ENCODE measurements at places on chromosomes 7 and 10.
A peak's percentile ranks its signal among the peaks of the same experiment; 100 is the strongest.

DNA sequence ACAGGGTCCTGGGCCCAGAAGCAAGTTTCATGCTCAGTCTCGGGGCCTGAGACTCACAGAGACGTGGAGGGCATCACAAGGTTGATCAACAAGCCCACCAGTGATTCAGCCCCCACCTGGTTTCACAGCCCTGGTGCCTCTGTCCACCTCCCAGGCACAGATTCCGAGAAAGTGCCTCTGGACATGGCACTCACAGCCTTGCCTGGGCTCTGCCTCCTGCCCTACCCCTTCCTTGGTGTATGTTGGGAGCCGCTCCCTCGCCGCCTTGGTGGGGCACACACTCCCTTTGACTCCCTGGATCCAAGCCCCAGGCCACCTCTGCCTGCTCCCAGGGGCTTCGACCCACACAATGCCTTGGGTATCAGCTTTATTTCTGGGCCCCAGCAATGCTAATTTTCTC lies 200.8 kb upstream of the PPP2R2D start:
- no peak for DNase-seq

GRCh38 chr7:112377593-112377992 lies 72.7 kb upstream of the IFRD1 start:
- DNase-seq = no peak

DNA sequence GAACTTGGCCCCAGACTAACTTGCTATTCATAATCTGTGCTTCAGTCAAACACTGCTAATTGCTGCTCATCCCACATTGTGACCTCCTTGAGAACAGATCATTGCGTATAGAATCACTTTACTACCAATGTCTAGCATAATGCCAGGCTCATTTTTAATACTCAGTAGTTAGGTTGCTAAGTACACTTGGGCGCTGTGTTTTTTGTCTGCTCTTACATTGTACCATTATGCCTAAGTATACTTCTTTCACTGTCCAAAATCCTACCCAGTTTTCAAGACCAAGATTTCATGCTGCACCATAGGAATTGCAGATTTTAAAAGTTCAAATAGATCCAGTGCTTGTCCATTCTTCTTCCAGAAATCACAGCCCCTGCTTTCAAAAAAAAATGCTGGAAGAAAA lies 32.8 kb upstream of the TMEM106B start:
- DNase-seq = no peak

DNA sequence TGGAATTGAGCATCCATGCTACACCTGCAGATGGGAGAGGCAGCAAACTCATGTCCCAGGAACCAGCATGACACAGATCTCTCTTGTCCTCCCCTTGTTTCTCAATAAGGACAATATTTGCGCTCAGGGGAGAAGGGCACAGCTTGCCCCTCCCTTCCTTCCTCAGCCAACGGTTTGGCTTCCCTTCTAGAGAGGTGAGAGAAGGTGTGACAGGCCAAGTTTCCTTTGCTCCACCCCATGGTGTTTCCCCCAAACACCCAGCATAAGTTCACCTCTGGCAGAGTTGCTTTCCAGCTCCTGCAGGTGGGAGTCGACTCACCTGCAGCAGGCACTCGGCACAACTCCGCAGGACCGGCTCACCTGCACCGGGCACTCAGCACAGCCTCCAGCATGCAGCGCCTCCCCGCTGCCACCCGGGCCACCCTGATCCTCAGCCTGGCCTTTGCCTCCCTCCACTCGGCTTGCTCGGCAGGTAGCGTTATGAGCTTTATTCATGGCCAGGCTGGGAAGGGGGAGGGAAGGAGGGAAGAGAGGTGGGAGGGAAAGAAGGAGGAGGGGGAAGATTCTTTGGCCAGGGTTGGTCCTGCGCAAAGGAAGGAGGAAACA lies at the start of the genes ATP6V0A4 and TMEM213:
TSS of gene ATP6V0A4 (minus strand) at position 482 of the 606 bp plus-strand sequence. CDS start 26,949 bp downstream, outside the sequence.
TSS of gene TMEM213 (plus strand) at position 280 of the 606 bp plus-strand sequence. CDS start at position 391, 111 bp downstream.
- no peak for DNase-seq

- no peak for DNase-seq
These were observed 35.2 kb upstream of the MAP3K8 start for GRCh38 chr10:30398788-30399187.

- DNase-seq = no peak
These were observed 108.3 kb upstream of the HDAC9 start for GRCh38 chr7:18387191-18387735.

GRCh38 chr7:67375427-67375826 lies 378.8 kb downstream of the TYW1 start:
- DNase-seq = no peak

GRCh38 chr7:92698237-92698841 lies 108.1 kb upstream of the FAM133B start:
- peak; percentile 85 for DNase-seq

- no peak for DNase-seq
These were observed 514.6 kb upstream of the FOXK1 start for GRCh38 chr7:4167385-4167910.

DNA sequence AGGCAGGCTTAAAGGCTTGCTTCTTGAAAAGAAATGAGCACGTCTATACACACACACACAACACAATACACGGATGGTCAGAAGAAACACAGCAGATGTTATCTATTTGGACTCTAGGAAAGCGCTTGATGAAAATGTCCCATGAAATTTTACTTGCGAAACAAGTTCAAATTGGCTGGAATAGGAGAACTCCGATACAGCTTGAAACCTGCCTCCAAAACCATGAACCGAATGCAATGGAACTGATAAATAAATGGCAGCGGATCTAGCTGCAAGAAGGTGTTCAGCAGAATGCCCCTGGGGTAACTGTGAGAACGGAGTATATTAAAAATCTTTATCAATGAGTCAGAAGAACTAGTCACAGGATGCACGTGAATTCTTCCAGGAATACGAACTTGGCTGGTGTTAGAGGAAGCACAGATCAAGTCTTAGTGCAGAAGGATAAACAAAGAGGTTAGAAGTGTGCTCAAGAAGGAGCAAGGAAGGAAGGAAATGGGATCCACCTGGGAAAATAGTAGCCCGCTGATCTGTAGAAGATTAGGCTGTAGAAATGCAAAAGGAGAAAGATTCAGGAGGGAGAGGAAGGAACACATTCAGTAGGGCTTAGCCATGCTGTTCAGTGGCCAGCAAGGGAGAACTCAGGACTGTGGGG lies 142.0 kb upstream of the PRKCQ start:
- DNase-seq = no peak

- no peak for DNase-seq
These were observed 158.9 kb downstream of the TCF7L2 start for GRCh38 chr10:113108948-113109347.

DNA sequence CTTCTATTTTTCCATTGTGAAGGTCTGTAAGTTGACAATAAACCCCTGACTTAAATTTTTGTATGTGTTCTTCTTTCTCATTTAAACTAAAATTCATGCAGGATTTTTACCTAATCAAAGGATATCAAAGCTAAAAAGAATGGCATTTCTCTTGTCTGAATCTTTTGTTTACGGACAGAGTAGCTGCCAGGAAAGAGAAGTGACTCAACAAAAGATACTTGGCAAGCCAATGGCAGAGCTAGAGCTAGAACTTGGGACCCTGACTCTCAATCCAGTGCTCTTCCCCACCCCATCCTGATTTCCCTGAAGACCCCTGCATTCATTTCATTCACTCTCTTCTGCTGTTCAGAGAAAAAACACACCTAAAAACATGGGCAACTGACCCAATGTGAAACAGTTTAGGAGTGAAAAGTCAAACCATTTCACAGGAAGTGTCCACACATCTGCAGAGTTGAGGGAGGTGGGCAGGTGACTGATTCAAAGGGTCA lies 40.2 kb upstream of the PDLIM1 start:
- no peak for DNase-seq

- DNase-seq = no peak
These were observed 67.1 kb downstream of the OTUD1 start for GRCh38 chr10:23505797-23506465.

DNA sequence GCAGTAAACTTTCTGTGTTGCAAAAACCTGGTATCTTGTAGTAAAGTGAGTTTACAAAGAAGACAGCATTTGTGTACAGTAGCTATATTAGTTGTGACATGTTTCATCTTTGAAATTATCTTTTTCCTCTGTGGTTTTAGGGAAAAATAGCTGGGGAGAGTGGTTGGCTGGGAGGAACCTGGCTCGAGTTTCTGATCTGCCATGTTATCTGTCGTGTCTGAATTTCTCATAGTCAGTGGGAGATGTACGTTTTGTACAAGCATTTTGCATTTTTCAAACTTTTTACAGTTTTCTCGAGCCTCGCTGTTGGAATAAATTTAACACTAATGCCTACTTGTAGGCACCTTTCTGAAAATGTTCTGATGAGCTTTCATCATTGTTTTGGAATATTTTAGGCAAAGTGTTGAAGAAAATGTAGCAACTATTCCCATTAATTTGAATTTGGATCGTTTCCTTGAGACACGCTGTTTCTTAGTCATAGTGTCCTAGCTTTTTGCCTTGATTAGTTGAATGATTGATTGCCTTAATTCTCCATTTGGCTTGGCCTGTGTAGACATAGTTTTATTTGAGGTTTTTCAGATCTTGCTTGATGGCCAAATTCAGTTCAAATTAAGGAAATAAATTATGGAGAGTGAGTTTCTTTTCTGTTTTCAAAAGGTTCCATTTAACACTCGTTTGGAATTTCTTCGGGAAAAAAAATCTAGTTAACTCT lies 65.1 kb downstream of the CAMK1D start:
- DNase-seq = no peak

- peak; percentile 43 for DNase-seq
These were observed 17.0 kb upstream of the ZMIZ1 start for GRCh38 chr10:79051766-79052165.

- no peak for DNase-seq
These were observed 10.9 kb upstream of the GDF2 start for GRCh38 chr10:47311193-47311931.

- no peak for DNase-seq
These were observed 56.6 kb downstream of the GSDME start for GRCh38 chr7:24700521-24701260.

DNA sequence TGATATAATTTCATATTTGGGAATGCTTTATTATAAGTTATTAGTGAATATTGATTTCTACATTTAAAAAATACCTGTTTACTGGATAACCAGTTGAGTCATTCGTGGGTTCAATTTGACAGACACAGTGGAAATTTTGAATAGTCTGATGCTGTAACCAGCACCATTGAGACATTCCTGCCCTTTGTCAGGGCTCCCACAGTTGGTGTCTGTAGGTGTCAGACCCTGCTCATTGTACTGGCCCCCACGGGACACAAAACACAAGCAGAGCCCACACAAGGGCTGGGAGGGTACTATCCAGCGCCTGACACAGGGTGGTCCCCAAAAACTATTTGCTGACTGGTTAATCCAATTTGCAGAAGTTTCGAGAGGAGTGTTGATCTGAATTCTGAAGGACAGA lies 35.9 kb downstream of the EEPD1 start:
- no peak for DNase-seq

GRCh38 chr7:32218154-32218467 lies 147.9 kb upstream of the PDE1C start:
- peak; percentile 83 for DNase-seq

DNA sequence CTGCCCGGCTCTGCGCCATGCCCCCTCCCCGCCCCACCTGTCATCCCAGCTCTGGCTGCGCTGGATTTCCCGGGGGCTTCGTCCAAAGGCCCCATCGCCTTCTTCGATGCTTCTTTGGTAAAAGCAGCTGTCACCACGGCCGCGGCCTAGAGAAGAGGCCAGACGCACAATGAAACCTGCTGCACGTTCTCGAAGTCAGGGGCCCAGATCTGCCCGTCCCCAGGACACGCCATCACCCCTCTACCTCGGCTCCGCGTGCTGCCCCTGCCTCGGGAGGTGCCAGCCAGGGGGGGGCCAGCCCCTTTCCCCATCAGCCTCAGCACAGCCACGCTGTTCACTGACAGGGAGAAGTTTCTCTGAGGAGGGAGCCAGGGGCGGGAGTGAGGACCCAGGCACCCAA lies 6.8 kb downstream of the GIGYF1 start:
- DNase-seq = no peak

DNA sequence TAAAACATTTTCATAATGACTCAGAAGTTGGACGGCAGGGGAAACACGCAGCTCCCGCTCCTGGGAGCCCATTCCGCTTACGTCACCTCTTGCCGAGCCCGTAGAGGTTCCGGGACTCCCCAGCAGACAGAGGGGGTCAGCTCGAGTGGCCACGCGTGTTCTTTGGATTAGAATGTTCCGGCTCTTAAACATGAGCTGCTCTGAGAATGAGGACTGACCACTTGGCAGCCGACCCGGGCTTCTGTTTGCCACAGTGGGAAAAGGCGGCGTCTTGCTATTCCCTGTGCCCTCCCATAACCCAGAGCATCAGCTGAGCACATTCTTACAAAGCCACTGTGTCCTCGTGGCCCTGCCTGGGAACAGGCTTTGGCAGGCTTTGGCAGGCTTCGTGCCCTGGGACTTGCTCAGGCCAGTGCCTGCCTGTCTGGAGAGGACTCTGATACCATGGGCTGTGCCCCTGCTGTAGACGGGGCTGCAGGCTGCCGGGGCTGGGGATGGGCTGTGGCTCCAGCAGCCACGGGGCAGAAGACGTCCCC lies 40.1 kb downstream of the PFKP start:
- DNase-seq = no peak

GRCh38 chr10:116646502-116646901 lies 25.7 kb downstream of the PNLIPRP2 start:
- no peak for DNase-seq

Measured in retina (tissue), 1 donor.